ENCODE measurements at places on chromosomes 3 and 15.

DNA sequence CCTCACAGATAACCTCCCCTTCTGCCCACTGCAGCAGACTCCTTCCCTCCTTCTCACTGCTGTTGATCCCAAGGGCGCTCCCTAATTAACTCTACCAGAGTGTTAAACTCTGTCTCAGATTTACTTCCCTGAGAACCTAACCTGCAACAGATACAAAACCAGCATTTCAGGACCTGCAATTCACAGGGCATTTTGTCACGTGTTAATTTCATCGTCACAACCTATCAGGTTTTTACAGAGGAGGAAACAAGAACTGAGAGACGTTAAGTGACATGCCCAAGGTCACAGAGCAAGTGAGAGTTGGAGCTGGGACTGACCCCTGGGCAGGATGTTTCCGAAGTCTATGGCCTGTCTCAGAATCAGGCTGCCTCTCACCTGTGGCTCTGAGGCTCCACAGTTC is 223.9 kb downstream of the UACA start:
- DNase-seq: no peak

DNA sequence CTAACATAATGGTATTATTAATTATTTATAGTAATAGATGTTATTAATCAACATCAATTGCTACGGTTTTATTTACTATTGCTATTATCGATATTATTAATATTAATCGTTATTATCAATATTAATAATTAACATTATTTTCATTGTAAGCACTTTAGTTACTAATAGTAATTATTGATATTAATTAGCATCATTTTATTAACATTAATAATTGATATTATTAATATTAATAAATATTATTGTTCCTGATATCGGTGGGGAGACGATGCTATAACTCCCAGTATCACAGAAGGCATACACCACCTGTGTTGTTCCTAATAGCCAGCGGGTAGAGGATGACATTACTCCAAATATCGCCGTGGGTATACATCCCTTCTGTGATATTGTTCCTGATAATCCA is 335.5 kb downstream of the MEX3B start:
- DNase-seq: no peak

DNA sequence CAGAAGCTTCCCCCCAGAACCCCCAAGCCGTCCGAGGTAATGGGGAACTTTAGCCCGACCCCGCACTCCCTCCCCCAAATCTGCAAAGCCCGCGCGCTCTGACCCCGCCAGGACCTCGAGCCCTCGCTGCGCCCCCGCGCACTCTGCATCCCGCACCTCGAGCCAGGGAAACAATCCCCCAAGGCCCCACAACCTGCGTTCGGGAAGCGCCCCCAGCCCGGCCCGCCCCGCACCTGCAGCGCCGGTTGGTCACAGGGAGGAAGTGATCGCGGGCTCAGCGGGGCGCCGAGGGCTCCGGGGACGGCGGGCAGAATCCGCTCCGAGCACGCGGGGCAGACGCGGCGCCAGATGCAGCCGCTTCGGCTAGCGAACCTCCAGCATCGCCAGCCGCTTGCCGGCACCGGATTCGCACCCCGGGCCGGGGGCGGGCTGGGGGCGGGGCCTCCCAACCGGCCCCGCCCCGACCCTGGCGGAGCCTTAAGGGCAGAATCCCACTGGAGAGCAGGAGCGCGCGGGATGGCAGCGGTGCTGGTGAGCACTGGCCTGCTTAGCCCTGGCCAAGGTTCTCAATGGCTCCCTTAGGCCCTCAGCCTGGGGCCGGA is at the start of gene CAMKV:
Gene CAMKV, minus strand, starts transcription at position 382 of the 602 bp plus-strand sequence. CDS start 7,518 bp downstream, outside the sequence.
- DNase-seq: no peak

- peak; percentile 72 for DNase-seq
Measured at GRCh38 chr15:26449291-26449690, 323.6 kb downstream of the GABRB3 start.

DNA sequence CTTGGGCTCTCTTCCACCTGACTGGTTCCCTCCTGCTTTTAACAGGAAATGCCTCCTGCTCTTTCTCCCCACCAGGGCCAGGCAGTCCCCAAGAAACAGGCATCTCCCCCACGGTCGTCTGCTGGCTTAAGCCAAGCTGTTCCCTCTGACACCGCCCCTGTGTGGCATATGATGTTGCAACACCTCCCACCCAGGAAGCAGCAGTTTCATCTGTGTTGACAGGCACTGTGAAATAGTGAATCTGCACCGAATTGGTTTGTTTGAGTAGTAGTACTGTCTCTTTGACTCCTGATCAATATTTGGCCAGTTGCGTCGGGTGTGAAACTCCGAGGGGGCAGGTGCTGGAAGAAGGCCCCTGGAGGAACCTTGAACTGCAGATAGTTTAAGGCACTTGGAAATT is 188.8 kb downstream of the FEZF2 start:
- no peak for DNase-seq

DNA sequence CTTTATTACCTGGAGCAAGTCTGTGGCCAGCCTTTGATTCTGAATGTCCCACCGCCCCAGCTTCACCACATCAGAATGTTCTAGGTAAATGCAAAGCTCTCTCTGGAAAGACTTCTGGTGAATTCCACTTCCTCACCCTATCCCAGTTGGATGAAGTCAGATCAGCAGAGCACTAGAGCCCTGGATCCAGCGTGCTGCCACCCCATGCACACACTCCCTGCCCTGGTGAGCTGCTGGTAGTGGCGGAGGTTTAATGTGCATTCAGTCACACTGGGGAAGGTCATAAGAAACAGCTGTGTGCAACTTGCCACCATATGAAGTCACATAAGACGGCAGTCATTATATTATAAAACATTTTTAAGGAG is 16.3 kb upstream of the SLC41A3 start:
- no peak for DNase-seq

GRCh38 chr3:30641416-30642251 is 35.2 kb downstream of the TGFBR2 start:
- DNase-seq: no peak

- no peak for DNase-seq
Measured at GRCh38 chr3:49343163-49343562, 3.3 kb upstream of the USP4 start.

DNA sequence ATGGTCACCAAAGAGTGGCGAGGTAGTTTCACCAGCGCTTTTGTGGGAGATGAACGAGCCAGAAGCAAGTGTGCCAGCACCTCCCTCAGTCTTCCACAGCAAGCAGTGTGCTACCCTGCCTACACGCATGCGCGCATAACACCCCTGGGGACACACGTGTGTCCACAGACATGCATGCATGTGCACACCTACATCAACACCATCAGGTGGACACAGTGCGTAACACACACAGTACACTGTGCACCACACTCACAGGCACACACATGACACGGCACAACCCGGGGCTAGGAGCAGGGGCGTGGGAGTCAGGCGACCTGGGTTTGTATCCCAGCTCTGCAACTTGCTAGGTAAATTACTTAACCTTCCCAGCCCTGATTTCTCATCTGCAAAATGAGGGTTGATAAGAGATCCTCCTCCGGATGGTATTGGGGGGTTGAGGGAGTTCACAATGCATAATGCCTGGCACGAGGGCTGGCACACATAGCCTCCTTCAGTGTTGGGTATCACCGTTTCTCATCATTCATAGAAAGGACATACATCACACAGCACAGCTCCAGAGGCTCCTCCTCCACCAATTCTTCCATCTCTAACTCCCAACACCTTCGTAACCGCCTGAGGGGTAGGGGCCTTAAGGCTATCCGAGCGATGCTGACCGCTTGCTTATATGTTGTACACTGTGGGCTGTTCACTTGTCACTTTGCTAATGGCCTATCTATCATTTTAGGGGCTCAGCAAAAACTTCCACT is 174.9 kb downstream of the SMAD6 start:
- no peak for DNase-seq

- DNase-seq: no peak
Measured at GRCh38 chr15:83844742-83845141, 190.8 kb downstream of the ADAMTSL3 start.

GRCh38 chr3:118628704-118629341 is 405.8 kb downstream of the IGSF11 start:
- DNase-seq: peak; percentile 39

GRCh38 chr3:2001306-2002108 is 97.2 kb upstream of the CNTN4 start:
- DNase-seq: no peak

DNA sequence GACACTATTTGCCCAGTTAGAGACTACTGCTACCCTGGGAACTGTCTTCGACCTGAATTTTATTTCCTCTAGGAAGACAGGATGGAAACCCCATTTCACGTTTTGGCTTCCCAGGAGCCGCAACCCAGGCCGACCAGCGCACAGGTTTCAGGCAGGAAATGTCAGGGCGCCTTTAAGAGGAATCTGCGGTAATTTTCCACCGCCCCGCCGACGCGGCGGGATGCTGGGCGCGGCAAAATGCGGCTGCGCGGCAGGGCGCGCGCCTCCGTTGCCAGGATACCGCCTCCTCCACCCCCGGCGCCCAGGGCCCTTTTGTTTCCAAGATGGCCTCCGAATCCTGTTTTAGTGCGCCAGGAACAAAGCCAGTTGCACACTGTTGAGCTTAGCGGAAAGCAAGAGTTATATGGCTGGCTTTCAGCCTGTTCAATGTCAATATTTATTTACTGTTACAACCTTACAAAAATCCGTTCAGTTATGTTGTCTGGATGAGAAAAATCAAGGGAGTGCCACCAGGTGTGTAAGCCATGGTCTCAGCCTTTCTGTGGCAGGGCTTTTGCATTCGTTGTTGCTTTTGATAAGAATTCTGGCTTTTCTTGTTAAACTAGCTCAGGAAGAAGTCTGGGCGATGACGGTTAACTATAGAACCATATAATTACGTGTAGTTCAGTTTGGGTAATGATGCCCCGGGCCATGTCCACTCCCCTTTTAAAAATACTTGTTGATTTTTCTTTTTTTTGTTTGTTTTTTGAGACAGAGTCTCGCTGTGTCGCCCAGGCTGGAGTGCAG is 79.7 kb upstream of the CHD2 start:
- peak; percentile 74 for DNase-seq

GRCh38 chr3:126319701-126320295 is 37.4 kb downstream of the KLF15 start:
- no peak for DNase-seq

- no peak for DNase-seq
Measured at GRCh38 chr3:77685713-77686112, 645.8 kb downstream of the ROBO2 start.

DNA sequence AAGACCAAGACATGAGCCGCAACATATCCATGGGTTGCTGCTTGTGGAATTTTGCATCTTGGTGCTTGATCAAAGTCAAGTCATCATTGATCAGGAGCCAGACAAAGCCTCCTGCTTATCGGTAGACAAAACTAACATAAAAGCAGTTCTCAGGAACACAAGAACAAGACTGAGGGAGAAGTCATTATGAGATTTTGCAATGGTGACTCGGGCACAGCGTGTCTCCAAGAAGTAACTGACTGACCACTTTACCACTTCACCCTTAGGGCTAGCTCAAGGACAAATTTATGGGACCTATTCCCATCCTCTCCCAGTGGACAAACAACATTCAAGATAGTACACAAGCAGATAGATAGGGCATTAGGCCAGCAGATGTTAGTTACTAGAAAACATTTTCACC is 68.1 kb upstream of the LIMD1 start:
- DNase-seq: no peak

DNA sequence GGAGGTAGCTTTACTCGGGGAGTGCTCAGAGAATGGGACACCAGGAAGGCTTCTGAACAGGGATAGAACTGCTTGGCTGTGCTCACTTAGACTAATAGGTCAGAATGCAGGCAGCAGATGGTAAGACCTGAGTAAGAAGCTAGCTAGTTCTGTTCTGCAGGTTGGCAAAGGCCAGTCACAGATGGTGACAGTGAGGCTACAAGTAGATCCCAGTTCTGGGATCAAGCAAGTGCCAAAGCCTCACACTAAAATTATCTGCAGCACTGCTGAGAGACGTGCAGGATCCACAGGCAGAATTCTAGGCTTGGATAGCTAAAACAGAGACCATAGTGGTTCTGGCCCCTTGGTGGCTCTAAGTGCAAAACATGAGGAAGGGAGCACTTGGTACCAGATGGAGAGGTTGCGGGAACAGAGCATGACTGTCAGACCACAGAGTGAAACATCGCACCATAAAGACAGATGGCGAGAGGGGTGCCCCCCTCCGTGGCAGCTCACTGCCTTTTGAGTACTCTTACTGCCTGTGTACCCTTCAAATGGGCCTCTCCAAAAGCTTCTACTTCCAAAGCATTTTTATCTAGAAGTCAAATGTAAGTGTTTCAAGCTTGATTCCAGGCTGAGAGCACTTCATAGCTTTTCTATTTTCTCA is 3.6 kb upstream of the GLCE start:
- no peak for DNase-seq

DNA sequence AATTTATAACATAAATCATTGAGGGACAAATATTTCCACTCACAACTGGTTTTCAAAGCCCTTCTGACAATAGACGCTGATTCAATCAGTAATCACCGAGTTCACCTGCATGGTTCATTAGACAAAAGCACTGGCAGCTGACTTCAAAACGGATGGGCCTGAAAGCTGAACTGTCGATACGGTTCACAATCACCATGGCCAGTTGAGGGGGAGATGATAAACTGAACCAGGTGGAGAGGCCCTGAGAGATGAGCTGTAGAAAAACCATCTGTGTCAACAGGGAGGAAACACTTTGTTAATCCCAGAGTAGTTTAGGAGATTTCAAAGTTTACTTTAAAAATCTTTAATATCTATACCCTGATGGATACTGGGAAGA is 75.0 kb downstream of the PEX5L start:
- no peak for DNase-seq

DNA sequence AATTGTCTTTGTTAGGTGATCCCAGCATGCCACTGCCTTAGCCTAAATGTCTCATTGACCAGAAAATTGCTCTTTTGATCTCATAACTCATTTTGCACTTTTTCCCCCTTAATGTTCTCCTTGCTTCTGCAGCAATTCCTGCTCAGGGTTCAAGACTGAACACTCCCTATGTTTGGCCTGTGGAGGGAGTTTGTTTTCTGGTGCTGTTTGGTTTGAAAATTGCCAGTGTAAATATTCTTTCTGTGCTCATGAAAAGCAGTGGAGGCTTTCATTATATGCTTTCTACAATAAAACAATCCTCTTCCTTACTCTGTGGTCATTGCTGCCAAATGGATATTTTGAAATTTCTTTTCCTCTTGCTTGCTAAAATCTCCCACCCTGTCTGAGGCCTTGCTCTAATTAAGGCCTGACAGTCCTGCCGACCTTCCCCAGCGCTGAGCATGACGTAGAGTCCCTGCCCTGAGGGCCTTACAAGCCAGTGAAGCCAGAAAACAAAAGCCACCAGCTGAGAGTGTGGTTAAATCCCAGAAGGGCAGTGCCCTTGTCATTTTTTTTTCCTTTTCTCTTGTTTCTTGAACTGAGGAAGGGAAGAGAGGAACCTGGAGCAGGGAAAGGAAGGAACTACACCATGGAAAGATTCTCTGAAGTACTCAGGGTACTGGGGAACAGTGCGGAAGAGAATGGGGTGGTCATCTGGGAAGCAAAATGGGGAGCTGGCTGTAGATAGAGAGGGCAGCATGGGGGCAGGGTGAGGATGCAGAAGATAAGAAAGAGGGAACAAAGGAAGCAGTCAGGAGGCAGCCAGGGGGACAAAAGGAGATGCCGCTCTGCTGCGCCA is 24.8 kb downstream of the ZBTB38 start:
- DNase-seq: no peak

GRCh38 chr3:73614419-73614818 is 10.3 kb downstream of the PDZRN3 start:
- no peak for DNase-seq
